Fibroblast of the aortic adventitia (primary cell): ENCODE measurements at places on chromosomes 2 and 18. TPM values are rescaled to one million over a fixed set of nuclear protein-coding genes. Genes with fewer than 3 reads are reported as not detected.

REEP1 gene
- 0.27 TPM in 1 of 2 replicates, not detected in the other for total RNA-seq

CIB4 gene
- not detected in 2 replicates for total RNA-seq

EVX2 gene
- not detected in 2 replicates for total RNA-seq

GPR55 gene
- total RNA-seq = under 0.01 TPM in 1 of 2 replicates, not detected in the other

KIAA2012 gene
- total RNA-seq = not detected in 2 replicates

SLC4A3 gene
- total RNA-seq = 2.5 and 14.7 TPM in 2 replicates

SGO2 gene
- total RNA-seq = 21.3 and 23.3 TPM in 2 replicates

IL1B gene
- 2.4 TPM in 1 of 2 replicates, not detected in the other for total RNA-seq

AQP12A gene
- total RNA-seq = not detected in 2 replicates

CFAP221 gene
- total RNA-seq = not detected in 2 replicates
